NCI-H1417 treated with DMSO at 0.1 percent for 48 hours (cell line): ENCODE measurements at places on chromosomes 6 and 20.

DNA sequence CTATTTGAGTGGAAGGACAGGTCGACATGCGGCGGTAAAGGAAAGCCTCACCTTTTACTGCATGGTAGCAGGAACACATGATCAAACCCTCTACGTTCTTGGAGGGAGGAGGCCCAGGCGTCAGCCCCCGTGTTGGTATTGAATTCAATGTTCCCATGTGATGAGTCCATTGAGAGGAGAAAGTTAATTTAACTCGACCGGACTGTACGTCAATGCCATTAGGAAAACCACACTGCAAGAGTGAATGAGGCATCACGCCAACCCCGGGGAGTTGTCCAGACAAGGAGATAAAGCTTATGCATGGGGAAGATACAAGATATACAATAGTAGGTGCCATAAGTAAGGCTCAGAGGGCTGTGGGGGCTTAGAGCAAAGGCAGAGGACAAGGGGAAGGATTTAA lies 213.9 kb upstream of the ECI2 start:
- DNase-seq: no peak

DNA sequence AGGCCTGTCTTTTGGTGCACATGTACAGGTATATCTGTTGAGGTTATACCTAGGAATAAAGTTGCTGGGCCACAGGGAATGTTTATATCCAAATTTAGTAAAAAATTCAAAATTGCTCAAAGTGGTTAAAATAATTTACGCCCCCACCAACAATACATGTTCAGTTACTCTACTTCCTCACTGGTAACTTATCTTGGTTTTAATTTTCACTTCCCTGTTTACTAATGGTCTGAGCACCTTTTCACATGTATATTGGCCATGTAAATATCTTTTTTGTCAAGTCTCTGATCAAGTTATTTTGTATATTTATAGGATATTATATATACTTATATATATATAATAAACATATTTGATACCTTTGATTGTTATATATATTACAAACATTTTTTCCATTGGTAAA lies 9.7 kb downstream of the PDE7B start:
- no peak for DNase-seq

GRCh38 chr20:1848373-1848772 lies 46.8 kb upstream of the SIRPA start:
- DNase-seq: no peak

GRCh38 chr6:25175681-25176080 lies 103.5 kb upstream of the CARMIL1 start:
- no peak for DNase-seq

DNA sequence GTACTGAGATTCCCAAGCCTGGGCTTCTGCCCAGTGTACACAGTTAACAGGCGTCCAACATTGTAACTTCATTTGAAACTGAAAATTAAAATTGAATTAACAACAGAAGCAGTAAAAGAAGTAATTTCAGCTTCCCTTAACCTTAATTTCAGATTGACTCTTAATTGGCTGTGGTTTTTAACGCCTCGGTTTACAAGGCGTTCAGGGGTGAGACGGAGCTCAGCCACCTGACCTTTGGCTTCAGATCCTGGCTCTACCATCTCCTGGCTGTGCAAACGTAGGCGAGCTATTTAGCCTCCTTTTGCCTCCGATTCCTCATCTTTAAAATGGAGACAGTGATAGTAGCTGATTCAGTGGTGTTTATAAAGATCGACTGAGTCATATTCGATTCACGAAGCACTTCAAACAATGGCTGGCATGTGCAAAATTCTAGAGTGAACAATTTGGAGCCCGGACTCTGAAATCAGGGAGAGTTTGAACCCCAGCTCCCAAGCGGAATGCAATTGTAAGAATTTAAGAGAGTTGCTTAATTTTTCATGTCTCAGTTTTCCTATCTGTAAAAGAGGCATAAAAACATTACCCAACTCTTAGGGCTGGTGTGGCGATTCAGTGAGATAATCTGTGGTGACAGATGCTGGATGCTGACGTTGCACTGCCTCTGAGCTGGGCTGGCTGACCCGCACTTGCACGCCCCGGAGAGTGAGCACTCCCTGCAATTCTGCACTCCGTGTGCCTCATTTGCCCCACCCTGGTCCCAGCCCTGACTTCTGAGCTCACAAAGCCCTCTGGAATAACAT lies 23.5 kb upstream of the OCSTAMP start:
- no peak for DNase-seq

DNA sequence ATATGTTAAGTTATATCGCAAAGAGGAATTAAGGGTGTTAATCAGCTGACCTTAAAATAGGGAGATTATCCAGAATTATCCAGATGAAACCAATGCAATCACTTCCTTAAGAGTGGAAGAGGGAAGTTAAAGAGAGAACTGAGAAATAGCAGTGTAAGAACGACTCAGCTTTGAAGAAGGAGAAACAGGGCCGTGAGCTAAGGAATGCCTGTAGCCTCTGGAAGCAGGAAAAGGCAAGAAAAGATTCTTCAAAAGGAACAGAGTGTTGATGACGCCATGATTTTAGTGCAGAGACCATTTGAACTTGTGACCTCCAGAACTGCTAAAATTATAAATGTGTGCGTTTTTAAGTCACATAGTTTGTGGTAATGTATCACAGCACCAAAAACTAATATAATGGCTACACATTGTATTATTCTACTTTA lies 32.7 kb downstream of the ILRUN start:
- no peak for DNase-seq
